ENCODE measurements at places on chromosomes 1 and 21. TPM values are rescaled to one million over a fixed set of nuclear protein-coding genes. Genes with fewer than 3 reads are reported as not detected.

LEFTY2 gene
- total RNA-seq = 0.15 TPM

GPR161 gene
- total RNA-seq = 0.35 TPM

BPNT1 gene
- 68.2 TPM for total RNA-seq

- no peak for DNase-seq
These were observed 340.4 kb upstream of the VAMP3 start for GRCh38 chr1:7430691-7431090.

DNA sequence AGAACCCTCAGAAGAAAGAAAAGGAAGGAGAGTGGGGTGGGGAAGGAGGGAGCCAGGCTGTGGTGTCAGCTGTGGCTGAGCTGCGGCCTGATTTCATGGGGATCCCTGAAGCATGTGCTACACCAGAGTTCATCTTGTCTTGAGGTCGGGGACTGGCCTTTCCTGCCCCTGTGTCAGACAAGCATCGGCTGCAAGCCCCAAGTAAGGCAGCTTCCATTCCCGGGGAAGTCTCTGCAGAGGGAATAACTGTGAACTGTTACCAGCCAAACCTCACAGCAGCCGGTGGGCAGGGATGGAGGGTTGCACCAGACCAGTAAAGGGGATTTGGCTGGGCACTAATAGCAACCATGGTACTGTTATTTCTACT is 35.7 kb upstream of the BTG2 start:
- DNase-seq = no peak

DNA sequence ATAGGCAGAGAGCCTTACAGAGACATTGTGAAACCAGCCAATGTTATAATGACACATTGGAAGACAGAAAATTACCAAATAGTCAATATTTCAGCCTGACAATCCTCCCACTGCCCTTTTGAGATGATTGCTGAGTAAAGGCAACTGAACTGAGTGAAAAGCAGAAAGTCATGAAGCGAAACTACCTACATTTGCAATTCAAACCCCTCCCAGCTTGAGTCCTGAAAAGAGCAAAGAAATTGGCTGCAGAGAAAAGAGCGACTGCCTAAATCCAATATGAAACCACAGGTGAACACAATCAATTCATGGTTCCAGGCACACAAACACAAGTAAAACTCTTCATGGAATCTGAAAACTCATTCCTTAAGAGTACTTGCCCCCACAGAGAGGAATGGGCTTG is 143.4 kb upstream of the CHRM3 start:
- DNase-seq = no peak

DNA sequence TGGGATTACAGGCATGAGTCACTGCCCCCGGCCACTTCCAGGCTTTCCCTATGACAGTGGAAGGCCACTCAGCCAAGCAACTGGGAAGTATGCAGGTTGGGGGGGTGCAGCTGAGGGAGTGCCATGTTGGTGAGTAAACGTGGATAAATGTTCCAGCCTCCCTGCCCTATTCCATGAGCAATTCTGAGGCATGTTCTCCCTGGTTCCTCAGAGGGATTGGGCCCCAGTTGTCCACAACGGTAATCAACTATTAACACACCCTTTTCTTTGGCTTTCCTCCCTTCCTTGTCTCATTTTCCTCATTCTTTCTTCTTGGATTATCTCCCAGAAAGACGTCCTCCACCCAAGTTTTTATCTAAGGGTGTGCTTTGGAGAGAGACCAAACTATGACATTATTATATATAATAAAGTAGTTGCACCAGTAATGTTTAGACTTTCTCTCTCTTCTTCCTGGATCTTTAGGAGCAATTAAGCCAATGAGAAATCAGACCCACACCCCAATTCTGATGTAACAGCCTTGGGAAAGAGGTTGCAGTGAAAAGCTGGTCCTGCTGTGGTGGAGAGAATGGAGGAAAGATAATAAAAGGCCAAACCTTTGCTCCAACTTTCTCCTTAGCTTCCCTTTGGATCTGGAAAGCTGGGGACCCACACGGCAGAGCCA is 6.8 kb upstream of the SLAMF9 start:
- no peak for DNase-seq

DNA sequence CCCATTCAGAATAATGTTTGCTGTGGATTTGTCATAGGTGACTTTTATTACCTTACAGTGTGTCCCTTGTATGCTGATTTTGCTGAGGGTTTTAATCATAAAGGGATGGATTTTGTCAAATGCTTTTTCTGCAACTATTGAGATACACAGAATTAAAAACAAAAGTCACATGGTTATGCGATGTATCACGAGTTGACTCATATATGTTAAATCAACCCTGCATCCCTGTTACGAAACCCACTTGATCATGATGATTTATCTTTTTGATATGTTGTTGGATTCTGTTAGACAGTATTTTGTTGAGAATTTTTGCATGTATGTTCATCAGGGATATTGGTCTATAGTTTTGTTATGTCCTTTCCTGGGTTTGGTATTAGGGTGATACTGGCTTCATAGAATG is 10.7 kb upstream of the OR2T34 start:
- DNase-seq = no peak

GRCh38 chr1:20978413-20978812 is 191.3 kb upstream of the HP1BP3 start:
- no peak for DNase-seq

DNA sequence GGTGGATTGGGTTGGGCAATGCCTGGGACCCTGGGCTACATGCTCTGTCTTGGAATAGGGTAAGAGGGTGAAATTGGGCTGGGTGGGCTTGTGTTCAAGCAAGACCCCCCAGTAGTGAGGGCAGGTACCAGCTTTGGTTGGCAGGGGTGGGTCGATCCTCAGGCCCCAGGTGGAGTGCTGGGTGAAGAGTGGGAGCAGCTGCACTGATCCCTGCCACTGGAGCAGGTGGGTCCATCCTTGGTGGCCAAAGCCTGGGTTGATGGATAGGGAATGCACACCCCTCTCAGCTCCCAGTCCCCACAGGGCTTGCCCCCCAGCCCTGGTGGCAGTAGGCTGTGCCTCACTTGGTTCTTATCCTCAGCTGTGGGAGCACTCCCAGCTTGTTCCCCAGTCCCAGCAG is 135.2 kb downstream of the PCBP3 start:
- DNase-seq = no peak

DNA sequence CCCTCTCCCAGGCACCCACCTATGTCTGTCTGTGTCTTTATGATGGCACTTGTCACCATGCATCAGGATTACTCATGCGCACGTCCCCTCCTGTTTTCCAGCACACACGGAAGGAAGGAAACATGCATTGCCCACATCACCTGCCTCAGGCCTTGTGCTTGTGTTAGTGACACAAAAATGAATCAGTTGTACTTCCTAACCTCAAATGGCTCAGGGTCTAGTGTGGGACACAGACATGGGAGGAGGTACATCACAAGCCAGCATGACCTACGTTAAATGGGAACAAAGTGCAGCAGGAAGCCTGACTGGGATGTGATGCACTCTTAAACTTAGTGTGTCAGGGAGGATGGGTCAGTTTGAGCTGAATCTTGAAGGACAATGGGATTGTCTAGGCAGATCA is 126.7 kb downstream of the TRABD2B start:
- no peak for DNase-seq

- peak; percentile 50 for DNase-seq
These were observed at the start of gene RXFP4 for GRCh38 chr1:155940993-155941844. TSS of gene RXFP4 (plus strand) at chr1:155941638. CDS start at chr1:155941710, 72 bp downstream.

DNA sequence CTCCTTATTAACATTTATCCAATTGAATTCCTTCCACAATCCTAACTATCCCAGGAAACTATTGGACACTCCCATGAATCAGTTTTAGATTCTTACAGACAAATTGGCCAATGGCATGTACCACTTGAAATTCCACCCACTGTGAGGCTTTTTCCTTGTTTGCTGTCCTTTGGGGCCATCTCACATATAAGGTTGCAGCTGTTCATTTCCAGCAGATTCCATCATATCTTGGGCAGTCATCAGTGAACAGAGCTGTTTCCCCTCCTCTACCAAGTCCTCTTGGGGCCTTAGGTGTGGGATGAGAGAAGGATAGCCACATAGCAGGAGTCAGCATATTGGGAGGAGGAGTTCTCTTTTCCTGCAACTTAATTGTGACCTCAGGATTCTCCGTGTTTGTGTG is 109.1 kb downstream of the HHAT start:
- DNase-seq = no peak

GRCh38 chr1:1938613-1939295 is 19.7 kb upstream of the TMEM52 start:
- no peak for DNase-seq

GRCh38 chr1:198118134-198118533 is 38.7 kb upstream of the NEK7 start:
- no peak for DNase-seq

GRCh38 chr1:53332186-53332564 is 4.3 kb upstream of the LRP8 start:
- no peak for DNase-seq

GRCh38 chr1:6913086-6913485 is 127.8 kb downstream of the CAMTA1 start:
- no peak for DNase-seq

GRCh38 chr1:160733898-160734297 is 5.1 kb upstream of the SLAMF7 start:
- no peak for DNase-seq

DNA sequence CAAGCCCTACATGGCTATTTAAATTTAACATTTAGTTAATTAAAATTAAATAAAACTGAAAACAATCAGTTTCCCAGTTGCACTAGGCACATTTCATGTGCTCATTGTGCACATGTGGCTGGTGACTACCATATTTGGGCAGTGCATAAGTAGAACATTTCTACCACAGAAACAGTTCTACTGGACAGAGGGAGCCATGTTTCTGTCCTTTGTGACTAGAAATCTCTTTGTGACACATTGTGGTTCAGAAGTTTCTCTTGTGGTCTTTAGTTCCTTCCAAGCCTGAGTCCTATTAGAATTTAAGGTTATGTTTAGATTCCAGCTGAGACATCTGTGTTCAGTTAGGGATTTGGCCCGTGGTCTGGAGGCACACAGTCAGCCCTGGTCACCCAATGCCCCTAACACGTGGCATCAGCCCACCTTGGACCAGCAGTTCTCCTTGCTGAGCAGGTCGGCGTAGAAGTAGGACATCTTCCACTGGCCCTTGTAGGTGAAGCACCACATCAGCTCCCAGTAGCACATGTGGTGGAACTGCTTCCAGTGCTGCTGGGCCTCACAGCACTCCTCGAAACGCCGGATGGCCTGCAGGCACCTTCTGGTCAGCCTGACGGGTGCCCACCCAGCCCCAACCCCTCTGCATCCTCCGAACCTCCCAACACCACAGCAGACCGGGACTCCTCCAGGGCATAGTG is 29.1 kb downstream of the TTC39A start:
- DNase-seq = no peak

GRCh38 chr1:205301842-205302588 is 19.5 kb downstream of the NUAK2 start:
- DNase-seq = no peak

GRCh38 chr1:175043824-175044223 is 20.6 kb upstream of the MRPS14 start:
- DNase-seq = no peak

DNA sequence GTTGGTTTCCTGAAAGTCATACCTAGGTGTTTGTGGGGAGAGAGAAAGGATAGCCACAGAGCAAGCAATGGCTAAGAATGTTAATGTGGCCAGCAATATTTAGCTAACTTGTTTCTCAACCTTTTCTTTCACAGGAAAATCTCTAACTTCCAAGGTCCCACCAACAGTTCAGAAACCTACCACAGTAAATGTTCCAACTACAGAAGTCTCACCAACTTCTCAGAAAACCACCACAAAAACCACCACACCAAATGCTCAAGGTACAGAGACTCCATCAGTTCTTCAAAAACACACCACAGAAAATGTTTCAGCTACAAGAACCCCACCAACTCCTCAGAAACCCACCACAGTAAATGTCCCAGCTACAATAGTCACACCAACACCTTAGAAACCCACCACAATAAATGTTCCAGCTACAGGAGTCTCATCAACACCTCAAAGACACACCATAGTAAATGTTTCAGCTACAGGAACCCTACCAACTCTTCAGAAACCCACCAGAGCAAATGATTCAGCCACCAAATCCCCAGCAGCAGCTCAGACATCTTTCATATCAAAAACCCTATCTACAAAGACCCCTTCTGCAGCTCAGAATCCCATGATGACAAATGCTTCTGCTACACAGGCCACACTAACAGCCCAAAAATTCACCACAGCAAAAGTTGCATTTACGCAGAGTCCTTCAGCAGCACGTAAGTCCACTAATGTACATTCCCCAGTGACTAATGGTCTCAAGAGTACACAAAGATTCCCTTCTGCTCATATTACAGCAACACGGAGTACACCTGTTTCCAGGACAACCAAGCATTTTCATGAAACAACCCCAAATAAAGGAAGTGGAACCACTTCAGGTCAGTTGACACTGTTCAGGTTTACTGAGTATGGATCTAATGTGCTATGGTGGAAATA is 15.3 kb downstream of the CD55 start:
- DNase-seq = peak; percentile 58

GRCh38 chr1:201639391-201639790 is 100.5 kb downstream of the NAV1 start:
- DNase-seq = no peak

DNA sequence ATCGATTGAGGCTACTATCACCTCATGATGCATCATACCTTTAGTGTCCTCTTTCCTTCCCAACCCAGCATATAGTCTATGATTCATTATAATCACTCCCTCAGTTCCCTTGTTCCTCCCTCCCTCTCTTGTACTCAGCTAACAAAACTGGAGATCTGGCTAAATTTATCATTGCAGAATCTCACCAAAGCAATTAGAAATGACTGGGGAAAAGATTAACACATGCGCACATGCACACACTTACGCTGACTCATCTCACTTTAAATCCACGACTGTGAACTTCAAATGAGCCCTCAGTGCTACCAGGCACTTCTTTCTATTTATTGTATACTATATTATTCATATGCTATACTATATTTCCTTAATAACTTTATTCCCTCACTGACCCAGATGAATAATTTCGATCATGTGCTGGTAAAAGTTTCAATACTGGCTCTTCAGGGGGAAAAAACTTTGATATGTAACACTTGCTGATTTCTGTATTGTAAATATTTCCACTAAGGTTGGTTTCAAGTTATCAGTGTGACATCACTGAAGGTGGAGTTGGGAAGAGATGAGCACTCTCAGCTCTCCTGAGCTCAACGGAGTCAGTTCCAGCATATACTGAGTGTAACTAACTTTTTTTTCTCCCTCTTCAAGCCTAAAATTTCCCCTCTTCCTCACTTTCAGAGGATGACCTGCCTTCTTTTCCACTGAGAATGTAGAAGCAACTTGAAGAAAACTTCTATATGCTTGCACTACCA is 613.7 kb upstream of the B3GALT2 start:
- DNase-seq = no peak

DNA sequence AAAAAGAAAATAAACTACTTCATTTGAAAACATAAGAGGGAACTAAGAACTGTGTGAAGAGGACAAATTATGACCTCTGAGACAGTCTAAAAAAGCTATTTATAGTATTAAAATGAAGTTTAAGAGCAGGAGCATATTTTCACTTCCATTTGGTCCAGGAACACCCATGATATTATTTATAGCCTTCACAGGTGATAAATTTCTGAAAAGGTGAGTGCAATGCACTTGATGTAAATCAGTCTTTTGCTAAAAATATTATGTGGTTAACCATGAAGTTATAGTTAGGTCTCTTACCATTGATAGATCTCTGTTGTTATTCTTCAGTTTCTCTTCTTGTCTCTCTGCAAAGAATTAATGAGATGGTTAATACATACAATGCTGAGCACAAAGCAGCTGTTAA is 14.7 kb downstream of the TMCO1 start:
- no peak for DNase-seq

GRCh38 chr1:86016076-86016759 is 140.4 kb downstream of the COL24A1 start:
- DNase-seq = no peak
